Ovary (tissue), 10 donors: ENCODE measurements at places on chromosomes 12 and 14. TPM values are rescaled to one million over a fixed set of nuclear protein-coding genes. Genes with fewer than 3 reads are reported as not detected.

The PPM1H gene
- 1.6 TPM for total RNA-seq

The CCDC198 gene
- total RNA-seq: 1.1 TPM

The PTPRO gene
- 0.46 TPM for total RNA-seq

The TAS2R8 gene
- total RNA-seq: not detected

The B3GNT4 gene
- total RNA-seq: not detected

The TAS2R14 gene
- total RNA-seq: 3.7 TPM

The MYH6 gene
- 0.97 TPM for total RNA-seq

The IFI27 gene
- 83.1 TPM for total RNA-seq

The RPS6KA5 gene
- total RNA-seq: 11.5 TPM

The RASAL1 gene
- total RNA-seq: 5.1 TPM

The PLEKHG7 gene
- 0.20 TPM for total RNA-seq

The TMEM52B gene
- total RNA-seq: not detected

The CLEC14A gene
- 7.6 TPM for total RNA-seq

The YLPM1 gene
- 63.2 TPM for total RNA-seq

- no peak overlapping the region for H3K27ac ChIP-seq
- no peak for DNase-seq
- no peaks in the 10 kb centered on the region for H3K36me3 ChIP-seq
- H3K4me3 ChIP-seq: no peak overlapping the region
- H3K4me1 ChIP-seq: no peaks in the 10 kb centered on the region
- no peaks in the 10 kb centered on the region for H3K27me3 ChIP-seq
These were observed 4.4 kb downstream of the ZNF219 start for GRCh38 chr14:21093769-21094681.

GRCh38 chr12:3597526-3598210 lies 106.7 kb downstream of the PRMT8 start:
- H3K27me3 ChIP-seq: no peaks in the 10 kb centered on the region
- H3K36me3 ChIP-seq: no peaks in the 10 kb centered on the region
- no peak overlapping the region for H3K4me3 ChIP-seq
- peak; percentile 77 for DNase-seq
- H3K4me1 ChIP-seq: peaks cover 22% of the 10 kb centered on the region

- no peaks in the 10 kb centered on the region for H3K27me3 ChIP-seq
- H3K4me1 ChIP-seq: no peaks in the 10 kb centered on the region
- H3K27ac ChIP-seq: no peak overlapping the region
- DNase-seq: no peak
- H3K4me3 ChIP-seq: no peak overlapping the region
These were observed 413.4 kb upstream of the USP15 start for GRCh38 chr12:61846765-61847164.

DNA sequence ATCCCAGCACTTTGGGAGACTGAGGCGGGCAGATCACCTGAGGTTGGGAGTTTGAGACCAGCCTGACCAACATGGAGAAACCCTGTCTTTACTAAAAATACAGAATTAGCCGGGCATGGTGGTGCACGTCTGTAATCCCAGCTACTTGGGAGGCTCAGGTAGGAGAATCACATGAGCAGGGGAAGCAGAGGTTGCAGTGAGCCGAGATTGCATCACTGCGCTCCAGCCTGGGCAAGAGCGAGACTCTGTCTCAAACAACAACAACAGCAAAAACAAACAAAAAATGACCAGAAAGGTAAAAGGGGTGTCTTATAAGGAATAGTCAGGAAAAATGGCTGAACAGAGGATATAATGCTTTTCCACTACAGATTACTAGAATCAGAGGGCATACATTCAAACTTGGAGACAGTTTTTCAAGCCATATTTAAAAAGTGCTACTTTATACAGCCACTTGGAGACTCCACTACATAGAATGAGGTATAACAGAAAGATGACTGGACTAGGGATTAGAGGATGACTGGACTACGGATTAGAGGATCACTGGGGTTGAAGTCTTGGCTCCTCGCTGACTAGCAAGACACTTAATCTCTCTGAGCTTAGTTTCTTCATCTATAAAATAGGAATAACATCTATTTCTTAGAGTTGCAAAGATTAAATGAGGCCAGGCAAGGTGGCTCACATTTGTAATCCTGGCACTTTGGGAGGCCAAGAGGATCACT lies 4.9 kb upstream of the CS start:
- no peaks in the 10 kb centered on the region for H3K36me3 ChIP-seq
- no peak for DNase-seq

DNA sequence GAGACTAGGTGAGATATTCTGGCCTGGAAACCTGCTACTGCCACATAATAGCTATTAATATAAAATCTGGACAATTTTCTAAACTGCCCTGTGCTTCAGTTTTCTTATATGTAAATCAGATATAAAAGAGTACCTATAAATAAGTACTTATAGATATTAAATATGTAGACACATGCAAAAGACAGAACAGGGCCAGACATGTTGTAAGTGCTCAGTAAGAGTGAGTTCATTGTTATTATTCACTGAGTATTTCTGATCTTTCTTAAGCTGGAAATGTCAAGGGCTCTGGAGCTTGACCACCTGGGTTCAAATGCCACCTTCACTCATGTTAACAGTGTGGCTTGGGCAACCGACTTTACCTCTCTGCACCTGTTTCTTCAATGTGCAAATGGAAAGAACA lies 179.8 kb downstream of the GALC start:
- H3K4me1 ChIP-seq: peaks cover 4% of the 10 kb centered on the region
- no peaks in the 10 kb centered on the region for H3K27me3 ChIP-seq

- DNase-seq: no peak
- H3K4me1 ChIP-seq: peaks cover 1% of the 10 kb centered on the region
- H3K27me3 ChIP-seq: no peaks in the 10 kb centered on the region
- H3K36me3 ChIP-seq: no peaks in the 10 kb centered on the region
These were observed 60.2 kb downstream of the MDM2 start for GRCh38 chr12:68868043-68868790.

DNA sequence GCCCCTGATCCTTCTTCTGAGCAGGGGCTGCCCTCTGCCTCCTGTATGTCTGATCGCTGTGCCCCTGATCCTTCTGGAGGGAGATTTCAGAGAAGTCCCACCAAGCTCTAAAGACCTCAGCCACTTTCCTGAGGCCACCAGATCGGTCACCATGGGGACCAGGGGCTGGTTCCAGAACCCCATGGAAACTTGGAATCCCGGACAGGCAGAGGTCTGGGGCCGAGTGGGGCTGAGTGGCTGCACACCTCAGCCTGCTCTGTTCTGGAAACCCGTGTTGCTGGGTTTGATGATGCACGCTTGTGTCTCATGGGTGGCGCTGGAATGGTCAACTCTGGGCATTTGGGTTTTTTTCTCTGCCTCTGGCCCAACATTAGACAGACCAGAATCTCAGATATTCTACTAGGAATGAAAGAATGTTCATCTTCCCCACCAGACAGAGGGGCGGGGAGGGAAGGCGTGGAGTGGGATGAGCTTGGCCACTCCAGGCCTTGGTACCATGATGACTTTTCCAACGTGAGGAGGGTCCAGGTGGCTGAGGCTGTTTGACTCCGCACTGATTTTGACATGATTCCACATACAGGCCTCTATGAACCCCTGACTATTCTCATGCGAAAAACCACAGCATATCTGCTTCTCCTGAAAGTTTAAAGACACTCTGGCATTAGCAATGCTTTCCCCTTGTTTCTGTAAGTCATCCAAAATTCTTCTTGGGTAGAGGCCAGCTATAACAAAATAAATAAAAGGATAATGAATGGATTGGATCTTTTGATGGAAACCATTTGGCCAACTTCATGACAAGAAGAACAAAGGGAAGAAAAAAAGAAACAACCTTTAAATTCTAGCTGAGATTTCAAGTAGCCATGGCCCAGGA lies 114.5 kb downstream of the ADGRD1 start:
- no peaks in the 10 kb centered on the region for H3K27me3 ChIP-seq
- H3K4me1 ChIP-seq: peaks cover 5% of the 10 kb centered on the region
- H3K27ac ChIP-seq: peak overlapping the region; percentile 59
- no peaks in the 10 kb centered on the region for H3K36me3 ChIP-seq
- no peak for DNase-seq

DNA sequence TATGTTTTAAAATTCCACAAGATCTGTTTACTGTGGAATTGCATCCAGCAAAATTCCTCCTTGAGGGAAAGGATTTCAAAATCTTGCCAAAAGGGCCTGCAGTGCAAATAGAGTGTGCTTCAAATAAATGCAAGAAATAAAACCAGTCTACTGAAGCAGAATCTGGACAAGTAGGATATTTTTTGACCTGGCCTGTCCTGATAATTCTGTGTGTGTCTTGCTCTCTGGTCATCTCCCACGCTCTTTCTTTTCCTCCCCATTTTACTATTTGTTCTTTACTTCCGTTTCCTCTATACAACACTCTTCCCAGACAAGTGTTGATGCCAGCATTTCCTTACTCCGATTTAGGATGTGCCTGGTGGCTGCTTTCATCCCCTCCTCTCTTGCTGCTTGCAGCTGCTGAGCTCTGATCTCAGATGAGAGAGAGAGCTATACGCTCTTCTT lies 115.9 kb downstream of the GPR135 start:
- H3K27ac ChIP-seq: peak overlapping the region; percentile 19
- H3K27me3 ChIP-seq: no peaks in the 10 kb centered on the region
- H3K4me3 ChIP-seq: no peak overlapping the region
- H3K36me3 ChIP-seq: no peaks in the 10 kb centered on the region
- DNase-seq: no peak

GRCh38 chr14:50719911-50720759 lies 52.0 kb upstream of the SAV1 start:
- H3K27ac ChIP-seq: no peak overlapping the region
- no peaks in the 10 kb centered on the region for H3K36me3 ChIP-seq
- no peak for DNase-seq
- no peaks in the 10 kb centered on the region for H3K4me1 ChIP-seq

DNA sequence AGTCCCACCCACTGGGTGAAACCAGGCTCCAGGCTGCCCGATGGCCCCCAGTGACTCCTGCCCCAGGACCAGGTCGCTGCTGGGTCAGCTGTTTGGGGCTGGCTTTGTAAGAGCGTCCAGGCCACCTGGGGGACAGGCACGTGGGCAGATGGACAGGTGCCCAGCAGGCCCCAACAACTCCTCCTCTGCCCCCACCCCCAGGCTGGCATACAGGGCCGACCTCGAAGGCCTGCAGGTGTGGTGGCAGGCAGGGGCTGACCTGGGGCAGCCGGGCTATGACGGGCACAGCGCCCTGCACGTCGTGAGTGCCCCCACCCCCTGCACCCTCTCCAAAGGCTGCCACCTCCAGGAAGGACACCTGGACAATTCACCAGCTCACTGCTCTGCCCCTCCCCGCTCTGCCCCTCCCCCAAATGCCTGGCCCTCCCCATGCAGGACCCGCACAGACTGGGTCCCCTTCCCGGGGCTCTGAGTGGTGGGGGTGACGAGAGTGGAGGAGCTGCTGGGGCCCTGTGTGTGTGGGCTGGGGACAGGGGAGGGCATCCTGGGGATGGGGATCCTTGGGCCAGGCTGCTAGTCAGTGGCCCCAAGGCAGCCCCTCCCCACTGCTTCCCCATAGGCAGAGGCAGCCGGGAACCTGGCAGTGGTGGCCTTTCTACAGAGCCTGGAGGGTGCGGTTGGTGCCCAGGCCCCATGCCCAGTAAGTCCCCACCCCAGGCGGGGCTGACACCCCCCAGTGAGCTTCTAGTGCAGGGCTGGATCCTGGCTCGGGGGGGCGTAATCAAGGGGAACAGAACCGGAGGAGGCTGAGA lies 26.0 kb downstream of the ASPG start:
- H3K4me3 ChIP-seq: no peak overlapping the region
- peaks cover 2% of the 10 kb centered on the region for H3K4me1 ChIP-seq
- peak; percentile 15 for DNase-seq
- no peaks in the 10 kb centered on the region for H3K27me3 ChIP-seq

- DNase-seq: no peak
- H3K27ac ChIP-seq: no peak overlapping the region
- H3K4me3 ChIP-seq: no peak overlapping the region
- H3K27me3 ChIP-seq: no peaks in the 10 kb centered on the region
- no peaks in the 10 kb centered on the region for H3K36me3 ChIP-seq
These were observed 166.0 kb downstream of the FOXN3 start for GRCh38 chr14:89251061-89251460.

GRCh38 chr12:54926246-54926645 lies 58.3 kb downstream of the TESPA1 start:
- H3K4me3 ChIP-seq: no peak overlapping the region
- no peaks in the 10 kb centered on the region for H3K27me3 ChIP-seq
- H3K4me1 ChIP-seq: no peaks in the 10 kb centered on the region
- no peaks in the 10 kb centered on the region for H3K36me3 ChIP-seq
- no peak overlapping the region for H3K27ac ChIP-seq

DNA sequence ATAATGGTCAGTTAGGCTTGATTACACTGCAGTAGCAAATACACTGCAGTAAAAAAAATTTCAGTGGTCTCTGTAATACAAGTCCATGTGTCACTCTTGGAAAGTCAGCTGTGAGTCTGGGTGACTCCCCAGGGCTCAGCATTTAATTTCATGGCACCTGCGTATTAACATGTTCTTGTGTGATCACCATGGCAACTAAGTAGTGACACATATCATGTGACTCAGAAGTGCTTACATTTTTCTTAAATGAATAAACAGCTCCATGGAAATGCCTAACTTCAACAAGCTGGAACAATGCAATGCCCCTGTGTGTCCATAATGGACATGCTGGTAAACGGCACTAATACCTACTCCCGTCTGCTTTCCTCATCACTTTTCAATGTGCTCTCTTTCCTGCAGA lies 88.5 kb upstream of the ANO4 start:
- H3K4me3 ChIP-seq: no peak overlapping the region
- no peaks in the 10 kb centered on the region for H3K4me1 ChIP-seq
- no peak for DNase-seq

DNA sequence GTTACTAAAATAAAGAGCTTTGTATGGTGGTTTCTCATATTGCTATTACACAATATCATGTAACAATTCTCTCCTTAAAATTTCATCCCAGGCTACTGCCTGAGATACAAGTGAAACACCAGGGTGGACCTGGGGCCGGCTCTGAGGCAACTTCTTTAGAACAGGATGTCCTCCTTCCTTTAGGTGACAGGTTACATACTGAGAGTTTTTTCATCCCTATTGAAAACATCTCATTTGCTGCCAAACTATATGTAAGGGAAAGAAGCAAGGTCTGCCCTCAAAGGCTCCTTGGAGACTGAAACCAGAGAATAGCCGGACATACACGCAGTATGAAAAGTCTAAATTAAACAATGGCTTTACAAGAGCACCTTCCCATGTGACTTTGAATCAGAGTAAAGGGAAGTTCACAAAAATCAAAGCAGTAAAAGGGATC lies 139.9 kb downstream of the DUSP6 start:
- no peaks in the 10 kb centered on the region for H3K27me3 ChIP-seq
- no peaks in the 10 kb centered on the region for H3K4me1 ChIP-seq
- no peak overlapping the region for H3K4me3 ChIP-seq
- no peaks in the 10 kb centered on the region for H3K36me3 ChIP-seq
- no peak overlapping the region for H3K27ac ChIP-seq
